ENCODE measurements at places on chromosomes 1 and 21.
A peak's percentile ranks its signal among the peaks of the same experiment; 100 is the strongest.

- no peak for DNase-seq
These were observed 23.1 kb upstream of the IGSF5 start for GRCh38 chr21:39721885-39722284.

GRCh38 chr1:147109041-147109440 is 63.2 kb downstream of the PRKAB2 start:
- DNase-seq: no peak

GRCh38 chr1:216723274-216723780 is at the start of gene ESRRG:
ESRRG (minus strand) TSS chr1:216723429; CDS start chr1:216723299, 130 bp downstream.
- no peak for DNase-seq

DNA sequence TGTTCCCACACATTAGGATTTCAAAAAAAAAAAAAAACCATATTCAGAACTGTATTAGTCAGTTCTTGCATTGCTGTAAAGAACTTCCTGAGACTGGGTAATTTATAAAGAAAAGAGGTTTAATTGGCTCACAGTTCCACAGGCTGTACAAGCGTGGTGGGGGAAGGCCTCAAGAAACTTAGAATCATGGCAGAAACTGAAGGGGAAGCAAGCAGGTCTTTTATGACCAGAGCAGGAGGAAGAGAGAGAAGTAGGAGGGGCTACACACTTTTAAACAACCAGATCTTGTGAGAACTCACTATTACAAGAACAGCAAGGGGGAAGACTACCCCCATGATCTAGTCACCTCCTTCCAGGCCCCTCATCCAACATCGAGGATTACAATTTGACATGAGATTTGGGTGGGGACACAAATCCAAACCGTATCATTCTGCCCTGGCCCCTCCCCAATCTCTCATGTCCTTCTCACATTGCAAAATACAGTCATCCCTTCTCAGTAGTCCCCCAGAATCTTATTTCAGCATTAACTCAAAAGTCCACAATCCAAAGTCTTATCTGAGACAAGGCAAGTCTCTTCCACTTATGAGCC is 51.8 kb downstream of the POU2F1 start:
- DNase-seq: no peak

DNA sequence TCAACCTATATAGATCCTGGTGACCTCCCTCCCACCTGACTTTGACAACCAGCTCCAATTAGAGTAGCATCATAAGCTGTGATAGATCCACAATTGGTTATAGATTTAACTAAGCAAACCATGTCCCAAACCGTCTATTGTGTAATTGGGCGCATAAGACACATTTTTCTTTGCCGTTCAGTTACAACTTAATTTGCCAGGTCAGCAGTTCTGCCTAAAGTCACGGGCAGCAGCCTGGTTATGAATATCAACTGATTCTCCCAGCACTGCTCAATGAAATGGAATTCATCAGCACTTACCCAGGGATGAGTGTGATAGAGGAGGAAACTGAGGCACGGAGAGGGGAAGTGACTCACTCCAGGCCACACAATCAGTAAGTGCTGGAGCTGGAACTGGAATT is 73.4 kb downstream of the KLHDC7A start:
- no peak for DNase-seq

GRCh38 chr1:98034505-98034904 is 113.7 kb upstream of the DPYD start:
- no peak for DNase-seq

GRCh38 chr1:213996320-213997037 is 8.7 kb downstream of the PROX1 start:
- DNase-seq: no peak

DNA sequence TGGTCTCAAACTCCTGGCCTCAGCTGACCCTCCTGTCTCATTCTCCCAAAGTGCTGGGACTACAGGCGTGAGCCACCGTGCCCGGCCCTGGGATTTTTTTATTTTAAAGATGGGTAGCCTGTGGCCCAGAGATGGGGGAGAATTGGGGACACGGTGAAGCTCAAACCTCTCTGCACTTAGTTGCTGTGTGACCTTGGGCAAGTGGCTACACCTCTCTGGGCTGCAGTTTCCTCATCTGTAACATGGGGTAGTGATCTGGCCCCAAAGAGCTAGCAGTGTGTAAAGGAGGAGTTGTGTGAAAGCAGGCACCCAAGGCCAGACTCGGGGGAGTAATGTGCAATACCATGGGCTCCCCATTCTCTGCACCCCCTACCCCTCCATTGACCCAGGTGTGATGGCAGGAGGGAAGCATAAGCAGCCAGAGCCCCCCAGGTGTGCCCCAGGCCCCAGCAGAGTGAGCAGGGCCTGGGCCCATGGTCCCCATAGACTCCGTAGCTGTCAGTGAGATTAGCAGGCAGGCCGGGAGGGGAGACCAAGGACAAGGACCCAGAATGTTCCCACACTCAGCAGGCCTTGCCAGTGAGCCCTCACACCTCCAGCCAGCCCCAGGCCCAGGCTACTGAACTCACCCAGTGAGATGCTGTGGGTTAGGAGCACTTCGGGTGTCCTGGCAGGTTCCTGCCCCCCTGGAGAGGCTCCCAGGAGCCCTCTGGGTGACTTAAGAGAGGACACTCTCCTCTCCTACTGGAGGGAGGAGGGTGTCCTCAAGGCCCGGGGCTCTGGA is 17.9 kb downstream of the TNFRSF8 start:
- DNase-seq: no peak

DNA sequence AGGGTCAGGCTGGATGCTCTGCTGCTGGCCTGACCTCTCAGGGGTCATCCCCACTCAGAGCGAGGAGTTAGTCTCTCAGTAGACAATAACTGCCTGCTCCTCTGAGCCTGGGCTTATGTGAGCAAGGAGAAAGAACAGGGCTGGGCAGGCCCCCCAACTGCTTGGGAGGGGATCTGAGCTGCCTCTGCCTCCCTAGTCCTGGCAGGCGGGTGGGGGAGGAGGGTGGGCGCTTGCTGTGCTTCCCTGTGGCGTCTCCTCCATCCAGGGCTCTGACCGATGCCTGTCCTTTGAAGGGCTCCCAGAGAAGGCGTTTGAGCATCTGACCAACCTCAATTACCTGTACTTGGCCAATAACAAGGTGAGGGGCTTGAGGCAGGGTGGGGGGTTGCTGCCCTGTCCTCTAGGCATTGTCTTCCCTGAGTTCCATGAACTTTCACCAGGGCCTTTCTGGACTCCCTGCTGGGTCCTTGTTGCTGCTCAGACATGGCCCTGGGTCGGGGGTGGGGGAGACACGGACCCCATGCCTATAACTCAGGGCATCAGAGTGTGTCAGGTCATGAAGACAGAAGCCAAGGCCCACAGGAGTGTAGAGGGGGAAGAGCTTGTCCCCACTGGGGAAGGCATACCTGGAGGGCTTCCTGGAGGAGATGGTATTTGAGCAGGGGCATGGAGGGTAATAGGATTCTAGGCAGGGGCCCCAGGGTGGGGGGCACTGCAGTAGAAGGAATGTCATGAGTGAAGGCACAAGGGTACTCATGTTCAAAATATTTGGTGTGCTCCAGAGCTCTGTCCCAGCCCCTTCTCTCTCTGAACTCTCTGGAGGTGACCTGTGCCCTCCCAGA is 12.5 kb downstream of the PODN start:
- no peak for DNase-seq

DNA sequence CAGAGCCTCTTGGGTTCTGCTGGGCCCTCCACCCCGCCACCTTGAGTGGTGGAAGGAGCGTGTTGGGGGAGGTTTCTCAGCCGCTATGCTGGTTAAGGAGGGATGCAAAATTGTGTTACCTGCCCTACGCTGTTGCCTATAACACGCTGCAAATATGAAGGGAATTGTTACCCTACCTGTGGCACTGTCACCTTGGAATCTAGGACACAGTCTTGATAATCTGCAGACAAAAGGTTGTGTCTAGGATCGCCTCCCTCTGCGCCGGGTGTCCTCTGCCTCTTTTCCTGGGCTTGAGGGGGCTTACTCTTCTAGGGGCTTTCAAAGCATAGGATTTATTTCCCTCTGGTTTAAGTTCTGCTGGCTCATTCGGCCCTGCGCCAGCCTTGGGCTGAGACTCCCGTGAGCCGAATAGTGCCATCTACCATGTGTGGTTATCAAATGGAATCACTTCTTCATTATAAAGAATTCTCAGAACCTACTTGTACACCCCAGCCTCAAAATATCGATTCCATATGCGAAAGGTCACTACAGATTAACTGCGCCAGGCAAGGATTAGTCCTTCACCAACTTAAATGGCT is 697 bp downstream of the SLC22A15 start:
- no peak for DNase-seq

DNA sequence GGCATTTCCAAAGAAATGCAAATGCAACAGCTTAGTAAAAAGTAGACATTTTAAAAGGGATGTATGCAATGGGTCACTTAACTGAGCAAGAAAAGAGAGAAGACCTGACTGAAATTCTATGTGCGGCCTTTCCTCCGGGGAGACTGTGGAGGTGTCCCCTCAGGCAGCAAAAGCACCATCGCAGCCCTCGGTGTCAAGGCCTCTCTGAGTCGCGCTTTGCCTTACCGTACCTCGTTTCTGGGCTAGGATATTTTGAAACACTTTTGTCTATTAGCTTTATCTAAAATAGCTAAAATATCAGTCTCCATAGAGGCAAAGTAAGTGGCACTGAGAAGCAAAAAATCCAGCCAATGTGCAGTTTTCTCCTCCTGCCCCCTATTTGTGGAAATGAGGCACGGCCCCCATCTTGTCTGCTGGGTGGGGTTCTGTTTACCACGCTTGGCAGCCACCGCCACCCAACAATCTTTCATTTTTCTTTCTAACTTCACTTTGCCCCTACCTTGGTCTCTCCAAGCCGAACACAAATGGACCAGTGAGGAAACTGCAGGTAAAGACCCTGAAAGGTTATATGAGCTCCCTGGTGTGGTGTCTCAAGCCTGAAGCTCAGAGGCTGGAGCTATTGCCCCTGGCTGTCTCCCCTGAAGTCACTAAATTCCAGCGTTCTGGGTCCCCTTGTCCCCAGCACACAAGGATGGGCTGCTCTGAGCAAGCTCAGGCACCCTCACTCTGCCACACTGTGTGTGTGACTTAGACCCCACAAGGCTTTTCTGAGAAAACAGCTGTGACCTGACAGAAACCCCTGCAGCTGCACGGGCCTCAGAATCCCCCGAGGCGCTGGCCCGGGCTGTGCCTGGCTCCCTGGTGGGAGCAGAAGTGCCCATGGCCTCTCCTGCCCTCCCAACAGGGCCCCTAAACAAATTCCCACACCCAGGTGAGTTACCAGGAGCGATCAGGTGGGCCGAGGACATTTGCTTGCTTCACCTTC is 1.6 kb downstream of the CD247 start:
- DNase-seq: peak; percentile 58

GRCh38 chr1:39959651-39960333 is 4.8 kb downstream of the MFSD2A start:
- DNase-seq: no peak

- DNase-seq: no peak
These were observed 82.1 kb downstream of the KCND3 start for GRCh38 chr1:111907321-111907720.

DNA sequence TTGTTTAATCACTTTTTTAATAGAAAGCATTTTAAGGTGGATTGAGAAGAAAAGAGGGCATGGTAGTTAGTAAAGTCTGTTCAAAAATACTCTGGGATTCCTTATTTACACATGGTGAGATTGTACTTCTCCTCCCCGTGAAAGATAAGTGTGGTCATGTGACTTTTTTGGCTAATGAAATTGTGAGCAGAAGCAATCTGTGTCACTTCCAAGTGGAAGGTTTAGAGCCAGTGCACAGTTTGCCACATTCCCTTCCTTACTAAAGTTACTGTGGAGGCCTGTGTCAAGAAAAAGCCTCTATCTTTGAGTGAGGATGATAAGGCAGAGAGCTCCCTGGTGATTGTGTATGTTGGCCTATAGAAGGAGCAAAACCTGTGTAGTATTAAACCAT is 471.3 kb downstream of the OMA1 start:
- no peak for DNase-seq

- DNase-seq: no peak
These were observed 3.2 kb upstream of the KIAA0040 start for GRCh38 chr1:175195798-175196197.

DNA sequence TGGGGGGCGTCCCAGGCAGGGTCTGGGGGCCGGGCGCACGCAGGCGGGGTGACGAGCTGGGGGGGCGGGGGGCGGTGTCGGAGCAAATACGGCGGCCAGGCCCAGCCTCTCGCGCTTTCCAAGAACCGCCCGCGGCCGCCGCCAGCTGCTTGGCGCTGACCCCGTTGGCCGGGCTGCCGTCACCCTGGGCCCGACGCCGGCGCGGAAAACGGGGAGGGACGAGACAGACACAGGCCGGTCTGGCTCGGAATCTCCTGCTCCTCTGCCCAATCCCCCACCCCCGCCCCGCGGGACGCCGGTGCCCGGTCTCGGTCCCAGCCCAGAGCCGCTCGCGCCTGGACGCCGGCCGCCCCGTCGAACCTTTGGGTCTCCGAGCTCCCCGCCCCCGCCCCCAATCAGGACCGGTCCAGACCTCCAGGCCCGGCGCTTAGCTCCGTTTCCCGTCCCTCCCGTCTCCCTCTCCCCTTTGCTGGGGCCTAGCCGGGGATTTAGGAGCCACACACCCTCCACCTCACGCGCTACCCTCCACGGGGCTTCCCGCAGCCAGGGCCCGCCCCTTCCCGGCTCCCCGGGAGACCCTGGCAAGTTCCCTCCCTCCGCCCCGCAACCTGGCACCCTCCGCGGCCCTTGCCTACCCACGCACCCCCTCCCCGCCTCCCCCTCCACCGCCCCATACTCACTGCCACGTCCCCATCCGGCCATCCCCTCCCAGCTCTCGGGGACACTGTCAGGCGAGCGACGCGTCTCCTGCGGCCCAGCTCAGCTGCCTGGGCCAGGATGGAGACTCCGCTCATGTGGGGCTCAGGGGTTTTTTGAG is 800 bp upstream of the MMP23B start:
- no peak for DNase-seq

DNA sequence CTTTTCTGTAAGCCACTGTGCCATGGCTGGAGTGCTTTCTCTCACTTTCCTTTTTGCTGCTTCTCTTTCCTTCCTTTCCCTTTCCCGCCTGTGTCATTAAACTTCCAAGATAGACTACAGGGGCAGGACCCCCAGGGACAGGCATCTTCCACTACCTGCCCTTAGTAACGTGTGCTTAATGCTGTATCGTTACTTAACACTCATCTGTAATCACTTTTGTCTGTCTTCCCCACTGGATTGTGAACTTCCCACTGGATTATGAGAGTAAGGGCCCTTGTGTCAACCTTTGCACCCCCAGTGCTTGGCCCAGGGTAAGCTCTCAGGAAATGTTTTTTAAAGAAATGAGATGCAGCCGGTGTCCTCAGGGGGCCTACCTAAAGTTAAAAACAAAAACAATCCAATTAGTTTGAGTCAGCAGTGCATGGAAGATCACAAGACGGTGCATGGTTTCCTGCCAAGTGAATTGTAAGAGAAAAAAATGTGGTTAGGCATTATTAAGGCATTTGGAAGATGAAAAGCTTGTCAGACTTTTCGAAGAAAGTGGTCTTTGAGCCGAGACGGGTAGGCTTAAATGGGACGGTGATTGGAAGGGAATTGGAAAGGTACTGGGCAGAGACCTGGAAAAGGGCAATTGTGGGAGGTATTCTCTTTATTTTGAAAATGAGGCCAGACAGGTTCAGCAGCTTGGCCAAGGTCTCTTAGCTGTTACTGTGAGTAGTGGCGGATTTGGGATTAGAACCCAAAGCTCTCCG is 958 bp downstream of the LYPLAL1 start:
- peak; percentile 9 for DNase-seq

- DNase-seq: no peak
These were observed 45.8 kb downstream of the SLC30A7 start for GRCh38 chr1:100941580-100942216.

GRCh38 chr1:150162582-150162861 is 12.8 kb downstream of the PLEKHO1 start:
- no peak for DNase-seq

Data from CD4-positive, alpha-beta T cell treated with Interleukin-6 at 100 ng/mL for 8 hours (primary cell).